ENCODE measurements at places on chromosomes 1 and 21. TPM values are rescaled to one million over a fixed set of nuclear protein-coding genes. Genes with fewer than 3 reads are reported as not detected.

CLCNKA gene
- total RNA-seq = 0.42 TPM

EYA3 gene
- 25.4 TPM for total RNA-seq

KCNE1 gene
- 0.32 TPM for total RNA-seq

PGM1 gene
- total RNA-seq = 119 TPM

ADCY10 gene
- 0.15 TPM for total RNA-seq

UQCRHL gene
- total RNA-seq = 1.4 TPM

FCRL4 gene
- not detected for total RNA-seq

DNA sequence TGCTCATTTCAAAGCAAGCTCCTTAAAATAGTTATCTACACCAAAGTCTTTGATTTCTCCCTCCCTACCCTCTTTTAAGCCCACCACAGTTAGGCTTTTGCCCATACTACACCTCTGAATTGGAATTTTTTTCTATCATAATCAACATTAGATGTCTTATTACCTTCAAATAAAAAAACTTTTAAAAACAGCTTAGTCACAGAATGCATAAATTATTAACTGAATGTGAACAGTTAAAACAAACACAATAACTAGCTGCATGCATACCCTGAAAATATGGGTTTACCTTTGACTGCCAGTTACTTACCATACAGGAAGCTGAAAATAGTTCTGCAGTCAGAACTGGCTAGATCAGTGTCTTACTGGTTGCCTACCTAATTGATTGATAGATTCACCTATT, 210.9 kb downstream of the TGFB2 start:
- DNase-seq = no peak

GRCh38 chr1:54355931-54356679, 50.1 kb downstream of the SSBP3 start:
- DNase-seq = no peak

- DNase-seq = no peak
These were observed 1346.1 kb downstream of the BRINP3 start for GRCh38 chr1:189131576-189131975.

DNA sequence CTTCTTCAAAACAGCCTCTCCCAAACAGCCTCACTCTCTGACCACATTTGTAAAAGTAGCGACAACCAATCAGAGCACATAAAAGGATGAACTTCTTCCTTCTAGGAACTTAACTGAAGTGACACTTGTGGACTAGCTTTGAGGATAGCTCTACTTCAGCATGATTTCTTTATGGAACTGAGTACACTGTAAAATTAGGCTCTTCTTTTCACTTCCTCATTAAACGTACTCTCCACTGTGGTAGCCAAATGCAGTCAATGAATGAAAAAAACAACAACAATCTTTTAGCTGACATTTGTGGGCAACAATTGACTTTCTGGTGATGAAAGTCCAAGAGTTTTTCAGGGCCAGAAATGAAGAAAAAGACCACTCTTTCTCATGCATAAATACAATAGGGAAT, 9.6 kb downstream of the LRRC53 start:
- DNase-seq = no peak

DNA sequence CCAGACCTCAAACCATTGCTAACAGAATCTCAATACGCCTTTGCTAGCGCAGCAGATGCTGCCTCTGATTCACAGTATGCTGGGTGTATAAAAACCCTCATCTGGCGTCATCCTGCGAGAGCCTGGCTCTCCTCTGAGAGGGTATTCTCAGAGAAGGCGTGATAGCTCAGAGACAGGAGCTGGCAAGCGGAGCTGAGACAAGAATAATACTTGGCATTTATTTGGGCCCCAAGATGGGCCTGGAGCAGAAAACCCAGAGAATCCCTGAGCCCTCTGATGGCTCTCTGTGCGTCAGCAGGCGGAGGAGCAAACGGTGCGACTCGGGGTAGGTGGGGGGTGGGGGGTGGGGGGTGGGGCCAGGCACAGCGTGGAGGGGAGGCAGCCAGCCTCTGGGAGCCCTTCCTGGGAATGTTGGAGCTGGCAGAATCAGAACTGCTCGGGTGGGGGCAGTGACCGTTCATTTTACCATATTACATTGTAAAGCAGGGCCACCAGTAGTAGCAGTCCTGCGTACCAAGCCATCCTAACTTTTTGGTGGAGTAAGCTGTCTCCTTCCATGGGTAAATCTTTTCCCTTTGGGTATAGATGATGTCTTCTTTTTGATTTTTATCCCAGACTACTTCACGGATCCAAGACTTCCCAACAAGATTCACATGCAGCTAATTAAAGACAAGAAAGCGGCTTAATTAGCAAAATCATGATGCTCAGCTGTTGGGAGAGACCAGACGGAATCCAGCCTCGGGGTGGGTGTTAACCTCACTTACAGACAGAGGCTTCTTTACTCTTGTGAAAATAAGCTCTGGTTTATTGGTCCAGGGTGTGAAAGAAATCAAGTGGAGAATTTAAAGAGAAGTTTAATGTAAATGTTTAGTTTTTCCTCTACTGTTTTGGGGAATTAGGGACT, 7.1 kb downstream of the RIIAD1 start:
- DNase-seq = no peak

GRCh38 chr1:239725933-239726332, 339.6 kb downstream of the CHRM3 start:
- DNase-seq = no peak

GRCh38 chr1:193537266-193538002, 351.0 kb upstream of the B3GALT2 start:
- DNase-seq = peak; percentile 40

GRCh38 chr1:243287123-243287460, 31.3 kb downstream of the SDCCAG8 start:
- DNase-seq = peak; percentile 20

GRCh38 chr1:227543283-227544066, 19.9 kb upstream of the ZNF678 start:
- no peak for DNase-seq

GRCh38 chr1:30095051-30095450, 628.3 kb downstream of the MATN1 start:
- no peak for DNase-seq
